ENCODE measurements at places on chromosomes 6 and 20.

- DNase-seq = no peak
These were observed 25.0 kb upstream of the MTRF1L start for GRCh38 chr6:153027480-153027879.

- no peak for DNase-seq
These were observed 252.8 kb downstream of the PHF3 start for GRCh38 chr6:63888416-63888815.

GRCh38 chr20:43322851-43323250 lies 133.1 kb upstream of the PTPRT start:
- DNase-seq = no peak

DNA sequence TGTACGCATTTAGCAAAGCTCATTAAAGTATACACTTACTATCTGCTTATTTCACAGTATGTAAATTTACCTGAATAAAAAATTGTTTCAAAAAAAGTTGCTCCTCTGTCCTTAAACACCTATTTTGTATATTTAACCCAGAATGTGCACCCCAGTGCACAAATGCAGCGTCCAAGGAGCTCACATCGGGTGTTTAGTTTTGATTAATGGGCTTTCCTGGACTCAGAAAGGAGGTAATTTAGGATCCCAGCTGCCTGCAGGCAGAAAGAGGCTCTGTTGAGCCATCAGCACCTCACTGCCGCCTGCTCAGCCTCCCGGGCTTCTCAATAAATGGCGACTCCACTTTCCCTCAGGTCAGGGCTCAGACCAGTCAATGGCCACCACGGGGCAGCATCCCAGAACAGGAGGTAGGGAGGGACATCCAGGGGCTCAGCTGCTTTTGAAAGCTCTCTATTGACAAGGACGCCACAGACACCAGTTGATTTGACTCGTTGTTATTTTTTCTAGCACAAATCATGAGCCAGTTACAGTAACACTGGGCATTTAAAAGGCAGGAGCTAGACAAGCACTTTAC lies 70.2 kb upstream of the TBC1D7 start:
- DNase-seq = no peak

DNA sequence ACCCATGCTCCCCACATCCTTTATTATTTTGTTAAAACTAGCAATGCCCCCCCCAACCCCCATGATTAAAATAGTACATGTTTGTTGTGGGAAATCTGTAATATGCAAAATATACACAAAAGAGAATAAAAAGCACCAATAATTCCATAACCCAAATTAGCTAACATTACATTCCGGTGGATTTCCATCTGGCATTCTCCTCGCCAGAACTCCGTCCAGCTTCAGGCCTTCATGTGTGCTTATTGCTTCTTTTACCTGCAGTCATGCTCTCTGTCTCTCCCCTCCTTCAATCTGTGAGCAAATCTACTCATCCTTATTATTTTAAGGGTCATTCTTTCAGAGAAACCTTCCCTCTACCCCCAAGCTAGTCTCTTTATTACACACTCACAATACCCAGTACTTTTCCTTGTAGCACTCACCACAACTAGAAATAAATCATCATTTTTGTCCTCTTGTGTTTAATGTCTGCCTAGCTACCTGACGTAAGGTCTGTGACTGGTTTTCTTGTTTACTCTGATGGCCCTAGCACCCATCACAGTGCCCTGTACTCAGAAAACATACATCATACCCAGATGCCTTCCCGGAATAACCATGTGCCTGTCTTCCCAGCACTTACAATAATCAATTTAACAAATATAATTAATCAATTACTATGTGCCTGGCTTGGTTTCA lies 25.6 kb upstream of the IER3 start:
- DNase-seq = no peak

DNA sequence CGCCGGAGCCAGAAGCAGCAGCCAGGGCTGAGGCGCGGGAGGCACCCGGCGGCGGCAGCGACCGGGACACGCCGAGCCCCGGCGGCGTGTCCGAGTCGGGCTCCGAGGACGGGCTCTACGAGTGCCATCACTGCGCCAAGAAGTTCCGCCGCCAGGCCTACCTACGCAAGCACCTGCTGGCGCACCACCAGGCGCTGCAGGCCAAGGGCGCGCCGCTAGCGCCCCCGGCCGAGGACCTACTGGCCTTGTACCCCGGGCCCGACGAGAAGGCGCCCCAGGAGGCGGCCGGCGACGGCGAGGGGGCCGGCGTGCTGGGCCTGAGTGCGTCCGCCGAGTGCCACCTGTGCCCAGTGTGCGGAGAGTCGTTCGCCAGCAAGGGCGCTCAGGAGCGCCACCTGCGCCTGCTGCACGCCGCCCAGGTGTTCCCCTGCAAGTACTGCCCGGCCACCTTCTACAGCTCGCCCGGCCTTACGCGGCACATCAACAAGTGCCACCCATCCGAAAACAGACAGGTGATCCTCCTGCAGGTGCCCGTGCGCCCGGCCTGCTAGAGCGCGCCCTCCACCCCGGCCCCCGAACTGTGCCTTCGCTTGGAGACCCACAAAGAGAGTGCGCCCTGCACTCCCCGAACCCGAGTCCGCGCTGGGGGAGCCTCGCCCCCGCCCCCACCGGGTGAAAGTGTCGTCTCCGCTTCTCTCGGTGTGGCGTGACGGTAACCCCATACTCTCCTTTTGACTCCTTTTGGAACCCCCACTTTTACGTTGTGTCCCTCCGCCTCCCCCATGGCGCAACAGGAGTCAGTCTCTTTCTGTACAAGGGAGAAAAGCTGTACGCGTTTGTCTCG lies 1.6 kb downstream of the INSM1 start:
- no peak for DNase-seq

GRCh38 chr6:39824030-39824926 lies 32.1 kb downstream of the DAAM2 start:
- DNase-seq = no peak

- no peak for DNase-seq
These were observed 95.7 kb downstream of the FILIP1 start for GRCh38 chr6:75397656-75398465.

DNA sequence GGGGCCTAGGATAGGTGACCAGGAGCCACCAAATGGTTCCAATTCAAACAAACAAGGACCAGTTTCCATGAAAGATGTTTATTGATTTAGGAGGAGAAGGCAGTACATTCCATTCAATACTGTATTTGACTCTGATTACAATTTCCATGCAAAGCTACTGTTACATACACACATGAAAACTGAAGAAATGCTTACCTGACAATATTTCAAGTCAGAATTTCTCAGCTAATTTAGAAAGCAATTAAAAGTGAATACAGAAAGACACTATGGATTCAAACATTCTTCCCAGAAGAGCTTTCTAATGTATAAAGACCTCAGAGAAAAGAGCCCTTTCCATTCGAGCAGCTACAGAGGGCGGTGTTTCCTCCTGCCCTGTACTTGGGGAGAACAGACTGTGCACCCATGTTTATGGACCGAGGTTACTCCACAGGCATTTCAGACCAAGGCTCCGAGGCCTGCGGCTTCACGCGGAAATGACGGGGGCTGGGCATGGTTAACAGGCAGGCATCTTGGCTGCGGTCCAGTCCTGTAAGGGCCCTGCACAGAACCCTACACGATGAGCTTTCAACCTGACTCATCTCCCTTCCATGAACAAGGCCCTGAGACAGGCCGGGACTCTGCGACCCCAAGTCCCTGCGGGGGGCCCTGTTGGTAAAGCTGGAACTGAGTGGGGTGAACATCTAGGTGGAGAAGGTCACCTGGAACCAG lies 25.7 kb upstream of the TCFL5 start:
- DNase-seq = no peak

DNA sequence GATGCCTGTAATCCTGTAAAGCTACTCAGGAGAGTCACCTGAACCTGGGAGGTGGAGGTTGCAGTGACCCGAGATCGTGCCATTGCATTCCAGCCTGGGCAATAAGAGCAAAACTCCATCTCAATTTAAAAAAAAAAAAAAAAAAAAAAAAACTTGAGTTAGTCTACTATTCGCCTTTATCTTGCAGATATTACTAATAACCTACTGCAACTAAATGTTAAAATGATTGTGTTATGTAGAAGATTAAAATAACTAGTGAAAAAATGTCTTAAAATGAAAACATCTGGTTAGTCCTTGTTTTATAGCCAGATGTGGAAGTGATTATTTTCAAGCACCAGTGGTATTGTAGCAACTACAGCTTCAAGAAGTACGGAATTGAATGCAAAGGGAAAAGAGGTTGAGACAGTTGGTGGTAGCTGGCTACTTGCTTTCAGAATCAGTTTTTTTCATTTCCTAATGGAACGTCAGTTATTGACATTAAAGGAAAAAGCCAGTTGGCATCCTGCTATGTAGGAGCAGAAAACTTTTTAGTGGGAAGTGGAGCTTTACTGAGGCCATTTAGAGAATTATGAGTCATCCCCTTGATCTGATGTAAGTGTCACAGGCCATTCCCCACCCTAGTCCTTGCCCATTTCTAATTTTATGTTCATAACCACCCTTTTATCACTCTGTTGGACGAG lies 43.8 kb upstream of the DYNLRB1 start:
- no peak for DNase-seq

- no peak for DNase-seq
These were observed 11.2 kb upstream of the UNC93A start for GRCh38 chr6:167279766-167280446.

DNA sequence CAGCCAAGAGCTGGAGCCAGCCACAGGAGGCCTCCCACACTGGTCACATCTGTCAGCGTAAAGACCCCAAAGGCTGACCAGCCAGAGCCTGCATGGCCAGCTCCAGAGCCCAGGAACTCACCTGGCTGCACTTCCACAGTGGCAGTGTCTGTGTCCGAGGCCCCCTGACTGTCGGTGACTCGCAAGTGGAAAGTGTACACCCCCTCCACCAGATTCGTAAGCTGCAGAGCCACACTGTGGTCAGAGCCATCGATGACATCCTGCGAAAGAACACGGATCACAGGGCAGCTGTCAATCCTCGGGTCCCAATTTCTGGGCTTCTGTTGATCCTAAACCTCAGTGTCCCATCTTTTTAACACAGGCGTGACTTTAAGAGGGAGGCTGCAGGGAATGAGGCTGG lies 69.3 kb downstream of the ALDH5A1 start:
- DNase-seq = no peak

GRCh38 chr20:47164140-47164539 lies 192.4 kb downstream of the ZMYND8 start:
- DNase-seq = no peak

DNA sequence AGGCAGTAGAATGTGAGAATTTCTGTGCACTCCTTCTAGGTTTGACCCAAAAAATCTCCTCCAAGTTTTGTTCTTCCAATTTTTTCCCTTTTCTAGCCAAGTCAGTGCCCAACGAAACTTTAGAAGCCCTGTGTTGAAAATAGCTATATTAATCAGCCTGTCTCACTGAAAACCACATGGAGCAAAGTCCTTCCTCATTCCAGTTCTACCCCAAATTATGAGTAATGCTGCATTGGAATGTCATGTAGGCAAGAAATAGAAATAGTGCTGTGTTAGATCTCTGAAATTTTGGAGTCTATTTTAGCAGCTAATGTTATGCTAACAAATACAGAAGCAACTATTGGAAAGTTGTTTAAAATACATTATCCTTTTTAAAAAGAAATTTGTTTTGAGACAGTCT lies 725.5 kb downstream of the TBC1D32 start:
- DNase-seq = no peak

- DNase-seq = no peak
These were observed 348.3 kb upstream of the POU3F2 start for GRCh38 chr6:98486057-98486456.

GRCh38 chr20:3659492-3660261 lies 3.5 kb downstream of the GFRA4 start:
- no peak for DNase-seq

DNA sequence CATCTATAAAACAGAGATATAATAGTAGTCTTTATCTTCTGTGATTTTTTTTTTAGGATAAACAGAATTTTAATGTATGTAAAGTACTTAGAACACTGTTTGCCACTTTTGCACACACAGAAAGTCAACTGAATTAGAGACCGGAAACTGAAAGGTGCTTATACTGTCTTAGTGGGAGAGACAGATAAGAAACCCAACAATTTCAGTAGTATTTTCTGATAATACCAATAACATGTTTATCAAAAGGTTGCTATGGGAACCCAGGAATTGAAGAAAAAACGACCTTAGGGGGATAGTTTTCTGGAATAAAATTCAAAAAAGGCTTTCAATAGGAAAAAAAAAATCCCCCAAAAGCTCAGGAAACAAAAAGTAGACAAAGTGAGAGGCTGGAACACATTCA lies 138.6 kb downstream of the BCKDHB start:
- no peak for DNase-seq

DNA sequence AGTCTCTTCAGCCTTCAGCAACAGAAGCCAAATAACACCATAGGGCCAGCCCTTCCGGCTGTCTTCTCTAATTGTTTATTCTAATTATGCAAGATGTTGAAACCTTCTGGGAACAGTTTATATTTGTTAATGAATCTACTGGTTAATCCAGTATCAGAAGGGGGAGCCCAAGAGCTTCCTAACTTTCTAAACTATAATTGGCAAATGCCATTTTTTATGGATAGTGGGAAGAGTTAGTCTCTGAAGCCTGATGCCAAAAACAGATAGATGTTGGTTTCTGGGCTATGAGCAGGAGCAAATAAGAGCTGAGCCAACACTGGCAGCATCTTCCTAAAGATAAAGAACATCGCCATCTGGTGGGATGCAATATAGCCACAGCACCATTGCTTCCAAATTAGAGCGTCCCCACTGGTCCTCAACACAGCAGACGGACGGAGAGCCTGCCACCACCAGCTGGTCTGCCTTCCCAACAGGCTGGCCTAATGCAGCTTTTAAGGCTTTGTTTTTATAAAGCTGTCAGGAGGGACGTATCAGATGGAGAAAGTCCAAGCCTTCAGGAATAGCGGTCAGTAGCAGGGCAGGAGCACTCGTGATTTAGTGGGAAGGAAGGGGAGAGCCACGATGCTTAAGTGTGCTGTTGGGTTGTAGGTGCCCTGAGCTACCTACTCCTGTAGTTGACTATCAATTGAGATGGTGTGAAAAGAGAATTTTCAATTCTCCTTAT lies 118.8 kb downstream of the RALGAPA2 start:
- DNase-seq = no peak

GRCh38 chr20:3392756-3393155 lies 14.7 kb downstream of the DNAAF9 start:
- no peak for DNase-seq

DNA sequence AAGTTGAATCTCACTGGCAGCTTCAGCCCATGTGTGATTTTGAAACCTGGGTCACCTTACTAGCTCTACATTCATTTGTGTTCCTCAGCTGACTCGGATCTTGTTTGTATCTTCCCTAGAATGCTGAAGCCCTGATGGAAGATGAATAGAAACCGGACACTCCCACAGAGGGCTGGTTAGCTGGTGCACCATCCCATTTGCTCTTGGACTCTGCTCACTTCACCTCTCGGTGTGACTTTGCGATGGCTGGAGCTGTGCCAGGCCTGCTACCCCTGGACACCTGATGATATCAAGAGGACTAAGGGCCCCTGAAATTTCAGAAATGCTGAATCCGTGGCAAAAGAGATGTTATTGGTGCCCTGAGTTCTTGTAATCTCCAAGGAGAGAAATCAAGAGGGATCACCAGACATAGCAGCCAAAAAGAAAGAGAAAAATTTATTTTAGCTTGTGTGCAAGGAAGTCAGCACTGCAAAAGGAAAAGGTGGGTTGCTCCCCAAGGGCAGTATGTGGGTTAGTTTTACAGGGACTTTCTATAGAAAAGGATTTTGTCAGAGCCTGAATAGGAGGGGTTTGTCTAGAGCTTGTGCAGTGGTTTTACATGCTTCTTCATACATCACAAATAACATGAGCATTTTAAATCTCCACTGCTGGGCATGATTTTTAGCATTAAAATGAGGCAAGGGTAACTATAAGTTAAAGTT lies 426.3 kb upstream of the NOX3 start:
- no peak for DNase-seq

All from stimulated activated CD8-positive, alpha-beta memory T cell treated with anti-CD3 and anti-CD28 coated beads, Interleukin-4, amount 100 ng/mL, for 24 hours (primary cell).